ENCODE measurements at places on chromosomes 16 and 17.

- DNase-seq = no peak
These were observed 702 bp downstream of the TENT4B start for GRCh38 chr16:50153596-50154419.

- no peak for DNase-seq
These were observed 19.3 kb downstream of the PIPOX start for GRCh38 chr17:29062215-29062614.

DNA sequence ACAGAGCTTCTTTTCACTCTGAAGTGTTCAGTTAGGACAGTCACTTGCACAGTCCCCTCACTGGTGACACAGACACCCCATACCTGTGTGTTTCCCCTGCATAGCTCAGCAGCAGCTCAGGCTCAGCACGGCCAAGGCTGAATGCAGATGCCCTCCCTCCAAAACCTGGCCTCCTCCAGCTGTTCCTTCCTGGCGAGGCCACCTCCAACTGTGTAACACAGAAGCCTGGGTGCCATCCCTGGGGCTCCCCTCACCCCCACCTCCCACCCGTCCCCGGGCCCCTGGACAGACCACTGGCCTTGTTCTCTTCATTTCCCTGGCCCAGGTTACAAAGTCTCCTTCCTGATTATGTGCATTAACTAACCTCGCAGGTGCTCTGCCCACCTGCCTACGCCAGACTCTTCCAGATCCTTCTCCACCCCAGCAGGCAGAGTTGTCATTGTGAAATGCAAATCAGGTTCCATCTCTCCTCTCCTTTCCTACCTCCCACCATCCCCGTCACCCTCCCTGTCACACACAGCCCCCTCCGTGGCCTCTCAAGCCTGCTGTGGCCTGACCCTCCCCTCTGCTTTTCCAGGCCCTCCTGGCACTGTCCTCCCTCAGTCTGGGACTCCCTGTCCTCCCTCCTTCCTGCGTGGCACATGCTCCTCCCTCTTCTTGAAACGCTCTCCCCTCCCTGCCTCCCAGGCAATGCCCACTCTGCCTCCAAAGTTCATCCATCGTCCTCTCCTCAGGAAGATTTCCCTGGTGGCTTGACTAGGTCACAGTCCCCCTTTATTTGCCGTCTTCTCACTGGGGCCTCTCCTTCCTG, 26.4 kb downstream of the MLYCD start:
- no peak for DNase-seq

DNA sequence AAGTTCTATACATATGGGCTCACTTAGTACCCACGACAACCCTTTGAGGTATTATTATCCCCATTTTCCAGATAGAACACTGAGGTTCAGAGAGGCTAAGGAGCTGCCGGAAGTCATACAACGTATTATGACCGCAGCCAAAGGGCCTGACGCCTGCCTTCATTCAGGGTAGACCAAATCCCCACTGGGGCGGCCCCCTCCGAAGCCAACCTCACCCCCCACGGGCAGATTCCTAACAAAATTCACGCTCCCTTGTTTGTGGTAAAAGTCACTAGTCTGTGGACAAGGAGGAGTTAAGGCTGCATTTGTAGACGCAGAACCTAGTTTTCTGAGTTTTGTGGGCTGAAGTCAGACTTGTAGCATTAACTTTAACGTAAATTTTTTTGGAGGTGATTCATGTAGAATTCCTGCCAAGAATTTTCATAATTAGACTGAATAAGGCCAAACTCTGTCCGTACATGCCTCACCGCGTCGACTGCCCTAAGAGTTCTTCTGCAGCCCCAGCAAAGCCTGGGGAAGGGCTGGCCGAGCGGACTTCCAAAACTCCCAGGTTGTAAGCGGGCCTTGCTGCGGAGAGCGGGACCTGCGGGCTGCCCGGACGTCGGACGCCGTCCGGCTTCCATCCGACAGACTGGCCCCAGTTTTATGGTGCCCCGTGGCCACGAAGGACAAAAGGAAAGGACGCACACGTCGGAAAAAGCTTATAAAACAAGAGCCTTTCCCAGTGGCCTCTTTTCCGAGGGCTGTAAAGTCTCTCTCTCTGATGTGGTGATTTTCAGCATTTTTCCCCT, 75.7 kb downstream of the NXN start:
- DNase-seq = no peak

DNA sequence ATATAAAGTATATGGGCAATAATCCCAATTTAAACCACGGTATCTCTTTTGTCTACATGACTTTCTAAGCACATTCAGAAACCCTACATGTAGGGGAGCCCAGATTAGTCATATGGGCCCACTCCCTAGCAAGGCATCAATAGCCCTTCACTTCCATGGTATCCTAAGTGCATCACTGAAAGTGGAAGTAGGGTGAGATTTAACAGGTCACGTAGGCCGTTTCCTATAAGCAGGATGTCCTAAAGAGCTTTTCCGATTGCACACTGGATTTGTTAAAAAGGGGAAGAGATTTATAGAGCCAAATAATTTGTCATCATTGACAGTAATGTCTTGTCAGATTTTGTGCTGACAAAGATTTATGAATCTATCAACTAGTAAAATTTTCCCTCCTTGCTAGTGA, 39.0 kb downstream of the CA4 start:
- DNase-seq = no peak

DNA sequence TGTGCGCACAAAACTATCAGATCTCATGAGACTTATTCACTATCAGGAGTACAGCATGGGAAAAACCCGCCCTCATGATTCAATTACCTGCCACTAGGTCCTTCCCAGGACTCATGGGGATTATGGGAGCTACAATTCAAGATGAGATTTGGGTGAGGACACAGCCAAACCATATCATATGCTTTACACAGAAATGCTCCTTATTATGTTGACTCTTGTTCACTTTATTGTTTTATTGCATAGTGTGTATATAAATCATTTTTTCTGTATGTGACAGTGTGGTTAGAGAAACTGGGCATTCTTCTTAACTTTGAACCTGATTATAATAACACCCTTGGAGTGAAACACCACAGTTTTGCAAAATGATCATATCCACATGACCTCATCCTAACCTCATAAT, 212.8 kb upstream of the TNRC6C start:
- no peak for DNase-seq

GRCh38 chr16:48076455-48077012, 79.3 kb downstream of the ABCC12 start:
- no peak for DNase-seq

DNA sequence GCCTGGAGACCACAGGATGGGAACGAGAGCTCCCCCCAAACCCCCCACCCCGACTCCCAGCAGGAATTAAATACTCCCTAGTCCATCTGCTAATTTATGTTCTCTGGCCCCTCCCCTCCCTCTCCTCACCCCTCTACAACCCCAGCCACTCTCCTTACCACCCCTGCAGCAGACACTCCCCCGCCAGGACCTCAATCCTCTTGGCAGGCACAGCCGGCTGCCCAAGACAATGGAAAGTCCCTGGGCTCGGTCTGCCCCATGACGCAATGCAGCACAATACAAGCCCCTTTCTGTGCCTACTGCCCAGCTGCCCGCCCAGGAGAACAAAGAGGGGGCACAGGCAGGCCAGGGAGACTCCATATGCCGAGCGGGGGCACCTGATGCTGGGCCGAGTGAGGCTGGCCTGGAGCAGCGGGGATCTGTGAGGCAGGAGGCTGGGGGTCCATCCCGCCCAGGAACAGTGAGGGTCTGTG, 30.3 kb upstream of the CDC42EP4 start:
- DNase-seq = peak; percentile 26

GRCh38 chr17:2304931-2305330, 1.2 kb downstream of the SRR start:
- DNase-seq = no peak

DNA sequence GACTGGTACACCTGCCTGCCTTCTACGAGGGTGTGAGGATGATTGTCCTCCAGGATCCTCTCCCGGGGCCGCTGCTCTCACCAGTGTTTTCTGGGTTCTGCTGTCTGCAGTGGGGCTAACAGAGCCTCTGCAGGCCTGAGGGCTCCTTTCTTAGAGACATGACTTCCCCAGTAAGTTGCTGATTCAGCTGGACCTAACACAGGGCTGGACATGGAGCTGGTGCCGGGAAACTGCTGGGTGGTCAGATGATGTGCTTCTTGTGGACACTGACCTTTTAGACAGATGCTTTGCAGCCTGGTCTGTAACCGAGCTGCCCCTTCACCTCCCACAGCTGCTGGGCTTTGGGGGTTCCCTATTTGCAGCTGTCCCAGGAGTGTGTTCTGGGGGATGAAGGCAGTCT, 71.5 kb downstream of the FOXL1 start:
- DNase-seq = no peak

DNA sequence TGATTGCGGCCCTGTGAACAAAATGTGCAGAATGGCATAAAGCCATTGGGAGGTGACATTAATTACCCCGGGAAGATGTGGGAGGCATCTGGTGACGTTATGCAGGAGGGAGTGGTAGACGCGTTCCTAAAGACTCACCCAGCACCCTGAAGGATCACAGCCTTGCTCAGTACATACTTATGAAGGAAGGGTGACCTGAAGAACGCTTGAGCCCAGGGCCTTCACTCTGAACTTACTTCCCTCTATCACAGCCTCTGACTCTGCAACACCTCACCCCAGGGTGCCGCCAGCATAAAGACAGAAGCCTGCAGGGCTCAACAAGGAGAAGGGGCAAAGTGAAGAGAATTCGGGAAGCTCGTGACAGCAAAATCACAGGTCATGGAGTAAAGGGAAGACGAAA, 9.4 kb downstream of the MFSD6L start:
- no peak for DNase-seq

DNA sequence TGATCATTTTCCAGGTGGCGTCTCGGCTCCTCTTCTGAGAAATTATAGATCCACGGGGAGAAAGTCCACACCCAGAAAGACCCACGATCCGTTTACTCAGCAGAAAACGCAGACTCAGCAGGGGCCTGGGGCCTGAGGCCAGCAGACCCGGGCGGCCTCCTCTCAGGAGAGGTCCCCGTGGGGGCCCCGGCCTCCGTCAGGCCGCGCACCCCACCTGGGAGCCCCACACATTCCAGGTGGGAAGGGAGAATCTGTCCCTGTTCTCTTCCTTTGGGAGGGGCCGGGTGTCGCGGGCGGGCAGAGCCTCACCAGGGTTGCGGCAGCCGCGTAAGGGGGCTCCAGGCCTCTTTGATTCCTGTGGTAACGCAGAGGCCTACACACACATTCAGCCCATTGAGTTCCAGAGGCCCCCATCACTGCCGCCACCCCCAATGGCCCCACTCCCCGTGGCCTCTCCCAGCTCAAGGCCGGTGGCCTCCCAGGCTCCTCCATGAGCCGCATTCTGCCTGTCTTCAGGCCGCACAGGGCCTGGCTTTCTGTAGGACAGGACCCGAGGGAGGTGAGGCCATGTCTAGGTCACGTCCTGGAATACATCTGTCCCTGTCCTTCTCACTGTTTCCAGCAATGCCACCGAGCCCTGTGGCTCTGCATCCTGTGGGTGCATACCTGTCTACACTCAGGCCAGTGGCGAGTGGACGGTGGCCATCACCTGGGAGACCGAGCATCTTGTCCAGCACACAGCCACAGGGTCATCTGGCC, 1.6 kb upstream of the IGFALS start:
- no peak for DNase-seq

DNA sequence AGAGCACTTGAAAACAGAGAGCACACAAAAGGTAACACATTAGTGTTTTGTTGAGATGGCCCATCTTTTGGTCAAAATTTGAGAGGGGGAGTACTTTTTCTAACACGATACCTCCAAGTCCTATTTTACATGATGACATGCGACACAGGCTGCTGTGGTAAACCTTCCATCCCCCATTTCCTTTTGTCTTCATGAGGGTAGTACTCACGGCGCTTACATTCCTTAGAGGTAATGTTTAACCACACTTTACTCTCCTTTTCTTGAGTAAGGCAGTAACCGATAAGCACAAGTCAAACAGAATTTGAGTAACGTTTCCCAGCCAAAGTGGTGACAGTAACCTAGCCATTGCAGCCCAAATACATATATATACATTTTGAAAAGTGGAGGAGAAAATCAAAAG, 35.8 kb upstream of the PITPNM3 start:
- no peak for DNase-seq

- no peak for DNase-seq
These were observed 72.0 kb downstream of the ZFHX3 start for GRCh38 chr16:72975809-72976437.

DNA sequence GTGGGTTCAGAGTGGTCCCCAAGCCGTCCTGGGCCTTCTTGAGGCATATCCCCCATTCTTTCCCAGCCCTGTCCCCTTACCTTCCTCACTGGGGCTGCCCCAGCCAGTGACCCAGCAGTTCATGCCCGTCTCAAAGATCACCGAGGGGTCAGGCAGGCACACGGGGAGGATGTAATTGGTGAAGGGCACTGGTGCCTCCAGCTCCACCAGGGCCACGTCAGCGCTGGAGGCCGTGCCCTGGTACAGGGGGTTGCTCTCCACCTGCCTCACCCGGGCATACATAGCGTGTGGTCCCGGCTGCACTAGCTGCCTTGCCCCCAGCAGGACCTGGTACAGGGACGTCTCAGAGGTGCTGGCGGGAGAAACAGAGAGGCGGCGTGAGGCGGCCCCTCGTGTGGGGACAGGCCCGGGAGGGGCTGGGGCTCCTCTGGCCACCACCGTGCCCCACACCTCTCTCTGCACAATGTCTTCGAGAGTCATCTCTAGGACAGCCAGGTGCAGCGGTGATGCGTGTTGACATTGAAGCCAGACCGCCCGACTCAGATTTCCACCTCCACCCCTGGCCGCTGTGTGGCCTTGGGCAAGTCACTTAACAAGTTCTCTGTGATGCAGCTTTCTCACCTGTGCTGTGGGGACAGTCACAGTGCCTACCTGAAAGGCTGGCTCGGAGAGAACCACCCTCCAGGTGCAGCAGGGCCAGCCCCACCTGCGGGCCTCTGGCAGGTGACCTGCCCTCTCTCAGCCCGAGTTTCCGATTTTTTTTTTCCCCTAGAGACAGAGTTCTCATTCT, 5.8 kb downstream of the PRSS27 start:
- DNase-seq = no peak

GRCh38 chr17:8463099-8463498, 27.4 kb downstream of the NDEL1 start:
- DNase-seq = no peak

DNA sequence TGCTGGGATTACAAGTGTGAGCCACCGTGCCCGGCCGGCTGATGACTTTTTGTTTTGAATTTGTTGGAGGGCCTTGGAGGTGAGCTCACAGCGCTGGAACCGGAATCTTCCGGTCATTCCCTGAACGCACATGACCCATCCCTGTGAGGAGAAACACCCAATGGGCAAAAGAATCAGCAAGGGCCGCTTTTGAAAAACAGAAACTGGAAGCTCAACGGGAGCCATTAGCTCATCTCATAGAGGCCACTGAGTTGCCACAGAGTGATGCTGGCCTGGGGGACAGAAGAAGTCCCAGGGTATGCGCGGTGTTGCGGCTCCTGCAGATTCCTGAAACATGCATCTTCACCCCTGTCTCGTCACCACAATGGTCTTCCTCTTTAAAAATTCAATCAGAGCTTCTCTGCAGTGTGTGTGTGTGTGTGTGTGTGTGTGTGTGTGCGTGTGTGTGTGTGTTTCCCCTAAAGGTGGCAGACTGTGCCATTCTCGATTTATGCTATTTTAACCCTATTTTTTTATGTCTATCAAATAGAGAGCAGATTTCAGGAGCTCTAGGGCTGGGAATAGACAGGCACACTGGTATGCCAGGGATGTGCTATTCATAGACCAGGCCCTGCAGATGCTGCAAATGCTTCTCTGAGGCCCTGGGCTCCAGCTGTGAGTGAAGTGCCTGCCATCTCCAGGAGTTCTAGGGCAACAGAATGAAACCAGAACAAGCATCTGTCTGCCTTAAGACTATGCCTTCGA, 68.3 kb downstream of the MARCHF10 start:
- DNase-seq = no peak
